Frontal cortex (tissue), 4 donors: ENCODE measurements at places on chromosomes 13 and 19.

DNA sequence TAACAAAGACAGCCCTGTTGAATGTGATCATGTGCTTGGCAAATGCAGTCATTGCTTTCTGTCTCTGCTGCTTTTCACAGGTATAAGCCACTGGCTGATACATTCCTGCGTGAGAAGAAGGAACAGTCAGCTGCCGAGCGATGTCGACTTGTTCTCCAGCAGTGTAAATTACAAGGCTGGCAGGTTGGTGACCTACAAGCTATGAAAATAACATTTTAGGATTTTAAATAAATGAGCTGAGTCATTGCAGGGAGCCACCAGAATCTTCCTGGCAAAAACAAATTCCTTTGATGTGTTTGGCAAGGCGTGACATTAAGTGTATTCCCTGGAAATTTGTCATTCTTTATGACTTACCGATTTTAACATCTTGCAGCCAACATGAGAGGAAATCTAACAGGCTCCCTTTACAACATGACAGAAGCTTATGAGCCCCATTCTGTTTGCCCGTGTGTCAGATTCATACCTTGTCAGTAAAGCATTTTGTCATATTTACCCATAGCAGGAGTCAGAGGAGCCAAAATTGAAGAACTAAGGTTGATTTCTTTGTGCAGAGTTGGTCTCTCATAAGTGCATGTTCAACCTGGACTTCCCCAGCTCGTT lies 471.4 kb downstream of the MYO16 start:
- no peak for DNase-seq

GRCh38 chr13:29846475-29847256 lies 3.8 kb downstream of the UBL3 start:
- DNase-seq: no peak

GRCh38 chr13:97273341-97273831 lies 51.3 kb downstream of the MBNL2 start:
- no peak for DNase-seq

- DNase-seq: no peak
These were observed 171.8 kb downstream of the GPC6 start for GRCh38 chr13:93398167-93399035.

GRCh38 chr19:48330012-48330681 lies 4.8 kb downstream of the EMP3 start:
- peak; percentile 84 for DNase-seq

- no peak for DNase-seq
These were observed 132.1 kb downstream of the RGCC start for GRCh38 chr13:41589434-41589833.

DNA sequence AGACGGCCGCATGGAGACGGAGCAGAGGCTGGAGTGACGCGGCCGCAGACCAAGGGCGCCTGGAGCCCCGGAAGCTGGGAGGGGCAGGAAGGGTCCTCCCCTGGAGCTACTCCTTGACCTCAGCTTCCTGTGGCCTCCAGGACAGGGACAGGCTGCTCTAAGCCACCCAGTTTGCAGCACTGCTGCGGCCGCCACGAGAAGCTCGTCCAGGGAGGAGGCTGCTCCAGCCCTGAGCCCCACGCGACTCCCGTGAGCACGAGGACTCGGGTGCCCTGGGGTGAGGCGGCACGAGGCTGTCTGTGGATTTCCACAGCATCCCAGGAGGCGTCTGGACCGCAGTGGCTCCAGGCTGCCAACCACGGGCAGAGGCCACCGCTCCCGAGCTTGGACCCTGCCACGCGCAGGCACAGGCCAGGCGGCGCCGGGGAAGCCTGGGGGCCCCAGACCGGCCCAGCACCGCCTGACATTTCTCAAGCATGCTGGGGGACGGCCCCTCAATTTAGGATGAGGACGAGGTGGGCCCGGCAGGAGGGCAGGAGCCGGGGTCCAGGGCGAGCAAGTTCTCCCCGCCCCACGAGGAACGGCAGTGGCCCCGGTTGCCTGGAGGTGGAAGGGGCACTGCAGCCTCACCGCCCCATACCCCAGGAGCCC lies 10.7 kb downstream of the SBNO2 start:
- DNase-seq: no peak
